Retina (tissue), 1 donor: ENCODE measurements at places on chromosomes 5 and 9.

GRCh38 chr5:151005950-151006576 is 14.3 kb upstream of the GPX3 start:
- peak; percentile 16 for DNase-seq

GRCh38 chr9:126147936-126148870 is 178.4 kb upstream of the MVB12B start:
- DNase-seq, result no peak

DNA sequence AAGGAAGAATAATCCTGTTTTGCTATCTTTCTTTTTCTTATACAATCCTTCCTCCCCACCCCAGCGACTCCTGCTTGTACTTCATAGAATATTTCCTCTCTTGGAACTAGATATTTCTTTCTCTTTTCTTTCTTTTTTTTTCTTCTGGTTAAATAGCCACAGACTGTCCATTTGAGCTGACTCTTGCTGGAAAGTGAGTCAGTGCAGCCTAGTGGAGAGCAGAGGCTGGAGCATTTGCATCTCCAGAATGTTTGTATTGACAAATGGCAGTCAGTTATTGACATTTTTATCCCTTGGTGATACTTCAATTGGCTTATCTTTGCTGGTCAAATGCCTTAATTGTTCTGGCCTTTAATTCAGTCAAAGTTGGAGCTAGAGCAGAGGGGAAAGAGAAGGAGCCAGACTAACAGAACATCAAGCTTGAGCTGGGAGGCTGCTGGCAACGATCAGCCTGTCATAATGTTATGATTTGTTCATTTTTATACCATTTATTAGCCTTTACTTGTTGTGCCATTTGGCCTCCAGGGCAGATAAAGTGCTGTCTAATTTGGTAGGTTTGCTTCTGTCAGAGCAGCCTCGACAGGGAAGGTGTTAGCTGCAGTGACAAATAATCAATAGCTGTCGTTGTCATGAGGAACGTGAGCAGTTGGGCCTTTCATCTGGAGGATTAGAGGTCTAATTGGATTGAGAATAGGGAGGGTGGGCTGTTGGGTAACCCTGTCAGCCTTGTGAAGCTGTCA is 69.0 kb downstream of the INVS start:
- peak; percentile 66 for DNase-seq

DNA sequence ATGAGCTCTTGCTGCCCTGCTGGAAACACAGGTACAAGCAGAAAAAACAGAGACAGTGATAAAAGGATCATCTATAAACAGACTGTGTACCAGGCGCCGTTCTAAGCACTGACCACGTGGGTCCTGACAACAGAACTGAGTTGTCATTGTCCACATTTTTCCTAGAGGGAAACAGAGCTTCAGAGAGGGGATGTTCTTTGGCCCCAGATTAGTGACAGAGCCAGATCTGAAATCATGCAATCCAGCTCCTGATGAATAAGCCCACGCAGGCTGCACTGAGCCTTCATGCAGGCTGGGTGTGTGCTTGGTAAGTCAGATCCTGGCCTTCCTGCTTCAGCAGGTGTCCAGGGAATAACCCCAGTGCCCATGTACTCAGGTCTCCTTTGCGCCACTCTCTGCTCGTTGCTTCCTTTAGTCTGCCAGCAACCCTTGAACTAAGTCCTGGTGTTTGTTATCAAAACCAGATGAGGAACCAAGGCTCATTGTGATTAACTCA is 22.8 kb upstream of the TCF7 start:
- no peak for DNase-seq

- DNase-seq, result no peak
Measured at GRCh38 chr5:37926732-37927131, 86.9 kb upstream of the GDNF start.

- no peak for DNase-seq
Measured at GRCh38 chr9:93148721-93149120, 14.7 kb upstream of the NINJ1 start.

GRCh38 chr9:21923694-21924093 is 70.5 kb downstream of the CDKN2A start:
- no peak for DNase-seq

DNA sequence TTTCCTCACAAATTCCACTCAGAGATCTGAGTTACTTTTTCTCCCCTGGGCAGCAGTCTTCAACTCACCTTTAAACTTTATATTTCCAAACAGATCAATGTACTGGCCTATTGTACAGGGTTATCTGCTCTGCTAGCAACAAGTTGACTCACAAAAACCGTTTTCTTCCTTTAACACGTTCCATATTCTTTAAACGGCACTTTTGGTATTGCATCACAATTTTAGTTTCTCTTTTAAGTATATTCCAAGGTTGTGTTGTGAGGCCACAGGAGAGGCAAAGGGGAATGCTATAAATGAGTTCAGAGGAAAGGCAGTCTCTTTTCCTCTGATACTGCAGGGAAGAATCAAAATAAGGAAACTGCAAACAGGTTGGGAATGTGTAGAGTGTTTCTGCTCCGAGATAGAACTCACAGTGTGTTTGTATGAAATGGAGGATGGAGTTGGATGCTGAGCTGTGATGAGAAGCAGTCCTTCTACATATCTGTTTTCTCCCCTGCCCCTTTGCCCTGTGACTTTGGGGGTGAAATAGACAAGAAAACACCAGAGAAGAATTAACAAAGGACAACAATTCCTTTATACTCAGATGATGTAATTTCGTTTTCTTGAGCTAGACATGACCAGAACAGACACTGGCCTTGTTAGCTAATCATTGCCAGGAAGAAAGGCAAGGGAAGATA is 9.9 kb upstream of the ALDOB start:
- DNase-seq, result no peak

DNA sequence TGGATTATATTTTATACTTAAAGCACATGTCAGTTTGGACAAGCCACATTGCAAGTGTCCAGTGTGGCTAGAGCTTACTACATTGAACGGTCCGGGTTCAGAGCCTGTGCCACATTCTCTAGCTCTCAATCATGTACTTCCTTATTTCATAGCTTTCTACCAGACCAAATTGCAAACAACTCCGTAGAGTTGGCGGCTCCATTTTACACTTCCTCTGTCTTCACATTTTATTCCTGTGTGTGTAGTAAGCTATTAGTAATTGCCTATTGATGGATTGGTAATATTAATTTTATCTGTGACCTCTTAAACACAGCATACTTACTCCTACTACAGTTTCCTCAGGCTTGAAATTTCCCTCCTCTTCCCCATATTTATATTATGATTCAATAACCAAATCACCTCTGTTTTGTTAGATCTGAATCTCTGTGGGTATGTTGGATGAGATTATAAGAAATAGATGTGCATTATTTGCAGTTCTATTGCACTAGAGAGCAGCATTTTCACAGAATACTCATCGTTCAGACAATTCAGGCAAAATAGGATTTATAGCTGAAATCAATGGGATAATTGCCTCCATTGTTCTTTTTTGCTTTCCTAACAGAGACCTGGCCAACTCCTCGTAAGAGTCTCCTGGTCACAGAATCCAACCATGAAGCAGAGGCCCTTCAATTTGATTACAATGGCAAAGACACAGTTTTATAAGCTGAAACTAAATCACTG is 29.0 kb upstream of the C9orf72 start:
- DNase-seq, result no peak

DNA sequence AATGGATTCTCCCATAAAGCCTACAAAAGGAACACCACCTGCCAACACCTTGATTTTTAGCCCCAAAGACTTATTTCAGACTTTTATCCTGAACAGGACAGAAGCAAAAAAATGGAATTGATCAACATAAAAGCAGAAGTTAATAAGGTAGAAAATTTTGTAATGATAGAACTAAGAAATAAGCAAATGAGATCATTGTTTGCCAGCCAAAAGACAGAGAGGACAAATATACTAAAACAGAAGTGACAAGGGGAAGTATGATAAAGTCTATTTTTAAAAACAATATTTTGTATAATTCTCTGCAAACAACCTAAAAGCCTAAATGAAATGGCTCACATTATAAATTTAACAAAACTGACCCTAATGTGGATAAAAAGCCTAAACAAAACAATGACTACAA is 110.5 kb upstream of the PRSS3 start:
- no peak for DNase-seq

DNA sequence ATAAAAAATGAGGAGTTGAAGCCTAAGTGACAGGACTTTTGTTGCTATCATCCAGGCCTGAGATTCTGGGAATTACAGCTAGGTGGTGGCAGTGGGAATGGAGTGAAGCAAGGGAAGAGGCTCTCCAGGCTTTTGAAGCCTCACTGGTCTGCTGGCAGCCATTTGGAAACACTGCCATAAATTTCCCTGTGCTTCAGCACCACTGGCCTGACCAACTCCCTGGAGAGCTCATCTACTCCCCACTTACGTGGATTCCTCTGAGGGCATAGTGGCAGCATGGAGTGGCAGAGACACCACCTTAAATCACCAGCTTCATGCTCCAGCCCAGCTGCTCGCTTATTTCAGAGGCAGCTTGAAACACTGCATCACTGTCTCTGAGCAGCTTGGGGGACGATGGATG is 518.2 kb downstream of the TLR4 start:
- peak; percentile 36 for DNase-seq

GRCh38 chr5:103086547-103086946 is 33.4 kb downstream of the GIN1 start:
- DNase-seq, result no peak

- DNase-seq, result no peak
Measured at GRCh38 chr5:26121338-26121737, 917.0 kb downstream of the CDH9 start.

DNA sequence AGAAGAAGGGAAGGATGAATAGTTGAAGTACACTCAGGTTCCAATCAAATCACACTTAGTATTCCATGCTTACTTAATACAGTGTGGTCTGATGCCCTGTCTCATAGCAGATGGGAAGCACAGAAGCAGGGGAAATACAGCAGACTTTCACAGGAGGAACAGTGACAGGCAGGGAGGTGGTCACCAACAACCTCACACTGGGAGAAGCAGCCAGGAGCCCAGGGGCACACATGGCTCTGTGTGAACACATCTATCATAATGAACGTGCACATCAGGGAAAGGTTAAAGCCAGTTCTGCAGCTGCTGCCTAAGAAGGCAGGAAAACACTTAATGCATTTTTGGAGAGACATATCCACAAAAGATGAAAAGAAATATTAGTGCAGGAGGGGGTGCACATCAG is 312.3 kb downstream of the MED10 start:
- no peak for DNase-seq

GRCh38 chr9:127402401-127403090 is 5.6 kb downstream of the SLC2A8 start:
- no peak for DNase-seq

GRCh38 chr9:105067895-105068580 is 140.1 kb upstream of the ABCA1 start:
- DNase-seq, result no peak

GRCh38 chr5:157516626-157517325 is 56.8 kb downstream of the NIPAL4 start:
- no peak for DNase-seq

GRCh38 chr9:103661663-103662062 is 432.4 kb upstream of the SMC2 start:
- DNase-seq, result no peak

DNA sequence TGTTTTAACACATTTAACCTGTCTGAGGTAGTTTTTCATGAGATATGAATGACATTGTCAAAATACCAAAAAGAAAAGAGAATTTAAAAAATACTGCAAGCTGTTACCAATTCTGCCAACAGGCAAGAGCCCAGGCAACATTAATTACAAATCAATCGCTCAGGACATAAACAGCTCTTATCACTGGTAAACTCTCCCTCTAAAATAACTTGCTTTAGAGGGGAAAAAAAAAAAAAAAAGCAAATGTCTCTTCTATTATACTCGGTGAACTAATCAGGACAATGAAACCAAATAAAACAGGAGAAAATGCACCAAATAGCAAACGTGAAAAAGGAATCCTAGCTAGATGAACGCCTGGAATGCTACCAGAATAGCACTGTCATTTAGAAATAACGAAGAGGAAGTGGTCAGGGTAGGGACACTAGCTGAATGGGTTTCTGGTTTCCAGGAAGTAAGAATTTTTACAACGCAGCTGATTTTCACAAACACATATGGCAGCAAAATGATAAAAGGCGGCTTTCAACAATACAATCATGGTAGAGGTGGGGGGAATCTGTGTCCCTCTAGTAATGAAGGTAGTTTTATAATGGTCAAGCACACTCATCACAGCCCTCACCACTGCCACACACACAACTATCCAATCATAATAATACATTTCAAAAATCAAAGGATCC is 94.9 kb downstream of the DENND1A start:
- DNase-seq, result no peak

- peak; percentile 40 for DNase-seq
Measured at GRCh38 chr9:137589441-137590122, 730 bp downstream of the ZMYND19 start.

DNA sequence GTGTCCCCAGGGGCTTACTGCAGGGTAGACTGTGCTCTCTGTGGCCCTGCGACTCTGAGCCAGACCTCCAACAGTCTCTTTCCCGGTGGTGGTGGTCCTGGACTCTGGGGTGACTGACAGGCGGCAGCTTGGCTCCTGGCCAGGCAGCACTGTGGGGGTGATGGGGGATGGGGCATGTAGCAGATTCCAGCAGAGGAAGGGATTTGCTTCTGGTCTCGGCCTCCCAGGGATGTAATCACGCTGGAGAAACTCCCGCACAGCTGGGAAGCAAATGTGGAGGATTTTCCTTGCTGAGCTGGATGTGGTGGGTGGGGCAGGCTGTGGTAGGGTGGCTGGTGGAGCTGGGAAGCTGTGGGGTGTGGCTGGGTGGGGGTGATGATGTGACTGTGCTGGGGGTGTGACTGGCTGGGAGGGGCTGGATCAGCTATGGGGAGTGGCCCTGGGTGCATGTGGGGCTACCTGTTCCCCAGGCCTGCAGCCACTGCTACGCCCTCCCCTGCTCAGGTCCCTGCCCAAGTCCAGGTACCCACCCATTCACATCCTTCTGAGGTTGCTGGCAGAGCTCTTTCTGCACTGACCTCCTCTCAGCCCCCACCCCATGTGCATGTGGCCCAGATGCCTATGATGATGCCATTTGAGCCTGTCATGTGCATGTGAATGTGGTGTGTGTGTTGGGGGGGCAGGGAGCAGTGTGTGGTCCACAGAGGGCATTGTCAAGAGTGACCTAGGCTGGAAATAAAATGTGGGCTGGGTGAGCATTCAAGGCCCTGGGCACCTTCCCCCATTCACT is 3.8 kb downstream of the NDST1 start:
- peak; percentile 79 for DNase-seq

DNA sequence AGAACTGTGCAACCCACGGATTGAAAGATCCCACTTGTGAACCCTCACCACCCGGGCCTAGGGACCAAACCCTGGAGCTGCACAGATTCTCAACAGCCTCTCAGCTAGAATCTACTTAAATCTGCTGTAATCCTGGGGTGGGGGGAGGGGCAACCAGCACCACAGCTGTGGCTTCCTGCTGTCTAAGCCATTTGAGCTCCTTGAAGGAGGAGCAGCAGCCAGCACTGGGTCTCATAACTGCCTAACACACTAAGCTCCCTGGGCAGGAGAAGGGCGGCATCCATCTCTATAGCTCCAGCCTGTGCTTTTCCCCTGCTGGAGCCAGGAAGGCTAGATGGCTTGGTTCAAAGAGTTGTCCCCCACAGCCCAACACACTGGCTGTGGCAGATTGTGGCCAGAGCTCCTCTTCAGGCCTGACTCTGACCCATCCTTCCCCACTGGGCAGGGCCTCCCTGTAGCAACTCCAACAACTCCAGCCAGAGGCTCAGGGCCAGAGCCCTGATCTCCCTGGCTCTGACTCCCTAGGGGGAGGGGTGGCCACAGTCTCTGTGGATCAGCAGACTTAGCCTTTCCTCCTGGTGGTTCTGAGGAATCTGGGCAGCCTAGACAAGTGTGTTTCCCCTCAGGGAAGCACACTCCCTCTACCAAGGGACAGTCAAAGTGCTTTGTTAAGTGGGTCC is 72.0 kb upstream of the C9orf72 start:
- DNase-seq, result peak; percentile 47
